ENCODE measurements at places on chromosomes 11 and 22.

- DNase-seq, result no peak
Measured at GRCh38 chr11:15618583-15619032, 503.9 kb downstream of the INSC start.

DNA sequence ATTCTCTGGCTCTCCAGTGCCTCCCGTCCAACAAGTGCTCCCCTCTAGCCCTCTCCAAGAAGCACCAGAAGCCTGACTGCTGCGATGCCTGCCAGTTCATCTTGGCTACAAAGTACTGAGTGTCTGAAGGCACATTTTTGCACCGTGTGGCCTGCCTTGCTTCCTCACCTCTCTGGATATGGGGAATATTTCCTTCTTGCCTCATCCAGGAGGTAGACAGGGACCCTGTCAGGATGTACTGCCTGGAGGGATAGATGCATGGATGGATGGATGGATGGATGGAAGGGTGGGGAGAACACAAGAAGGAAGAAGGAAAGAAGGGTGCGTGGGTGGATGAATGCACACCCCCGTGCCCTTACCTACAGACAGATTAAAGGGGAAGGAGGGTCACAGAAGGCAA lies 27.6 kb downstream of the KCTD17 start:
- no peak for DNase-seq

DNA sequence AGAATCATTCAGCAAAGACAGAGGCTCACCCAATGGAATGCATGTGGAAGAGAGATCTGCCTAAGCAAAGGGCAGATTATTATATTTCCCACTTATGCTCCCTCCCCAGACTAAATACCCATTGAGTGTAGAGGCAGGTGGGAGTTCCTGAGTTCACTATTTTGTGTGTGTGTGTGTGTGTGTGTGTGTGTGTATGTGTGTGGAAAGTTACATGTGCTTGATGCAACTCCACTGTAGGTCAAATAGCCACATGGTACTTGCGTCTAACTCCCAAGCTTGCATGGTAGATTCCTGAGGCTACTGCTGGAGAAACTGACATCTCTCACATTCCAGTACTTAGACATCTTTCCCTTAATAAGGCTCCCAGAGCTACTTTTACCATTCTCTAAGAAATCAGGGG lies 3.4 kb upstream of the COPB1 start:
- no peak for DNase-seq

DNA sequence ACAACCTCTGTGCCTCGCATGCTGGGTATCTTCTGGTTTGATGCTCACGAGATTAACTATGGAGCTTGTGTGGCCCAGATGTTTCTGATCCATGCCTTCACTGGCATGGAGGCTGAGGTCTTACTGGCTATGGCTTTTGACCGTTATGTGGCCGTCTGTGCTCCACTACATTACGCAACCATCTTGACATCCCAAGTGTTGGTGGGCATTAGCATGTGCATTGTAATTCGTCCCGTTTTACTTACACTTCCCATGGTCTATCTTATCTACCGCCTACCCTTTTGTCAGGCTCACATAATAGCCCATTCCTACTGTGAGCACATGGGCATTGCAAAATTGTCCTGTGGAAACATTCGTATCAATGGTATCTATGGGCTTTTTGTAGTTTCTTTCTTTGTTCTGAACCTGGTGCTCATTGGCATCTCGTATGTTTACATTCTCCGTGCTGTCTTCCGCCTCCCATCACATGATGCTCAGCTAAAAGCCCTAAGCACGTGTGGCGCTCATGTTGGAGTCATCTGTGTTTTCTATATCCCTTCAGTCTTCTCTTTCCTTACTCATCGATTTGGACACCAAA lies 516 bp downstream of the OR52J3 start:
- DNase-seq, result no peak

DNA sequence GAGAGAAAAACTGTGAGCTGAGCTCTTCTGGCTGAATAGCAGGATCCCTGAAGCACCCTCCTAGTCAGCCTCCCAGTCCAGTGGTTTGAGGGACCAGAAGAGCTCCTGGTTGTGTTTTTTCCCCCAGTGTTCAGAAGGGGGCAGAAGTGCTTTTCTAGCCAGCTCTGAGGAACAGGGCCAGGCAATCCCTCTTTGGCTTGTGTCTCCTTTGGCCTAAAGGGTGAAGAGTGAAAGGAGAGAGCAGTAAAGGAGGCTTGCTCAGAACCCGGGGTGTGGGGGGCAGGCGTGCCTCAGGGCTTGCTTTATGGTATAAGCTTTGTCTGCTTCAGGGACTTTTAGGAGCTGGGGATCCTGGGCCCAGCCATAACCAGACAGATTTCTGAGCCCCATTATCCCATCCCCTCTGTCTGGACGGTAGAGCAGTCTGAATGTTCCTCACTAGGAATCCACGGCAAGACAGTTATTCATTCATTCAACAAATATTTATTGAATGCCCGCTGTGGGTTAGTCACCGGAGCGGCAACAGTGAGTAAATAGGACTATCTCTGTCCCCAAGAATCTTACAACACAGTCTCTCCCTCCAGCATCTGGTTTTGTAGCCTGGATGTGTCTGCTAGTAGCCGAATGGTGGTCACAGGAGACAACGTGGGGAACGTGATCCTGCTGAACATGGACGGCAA lies 14.5 kb downstream of the ACP2 start:
- DNase-seq, result peak; percentile 45

DNA sequence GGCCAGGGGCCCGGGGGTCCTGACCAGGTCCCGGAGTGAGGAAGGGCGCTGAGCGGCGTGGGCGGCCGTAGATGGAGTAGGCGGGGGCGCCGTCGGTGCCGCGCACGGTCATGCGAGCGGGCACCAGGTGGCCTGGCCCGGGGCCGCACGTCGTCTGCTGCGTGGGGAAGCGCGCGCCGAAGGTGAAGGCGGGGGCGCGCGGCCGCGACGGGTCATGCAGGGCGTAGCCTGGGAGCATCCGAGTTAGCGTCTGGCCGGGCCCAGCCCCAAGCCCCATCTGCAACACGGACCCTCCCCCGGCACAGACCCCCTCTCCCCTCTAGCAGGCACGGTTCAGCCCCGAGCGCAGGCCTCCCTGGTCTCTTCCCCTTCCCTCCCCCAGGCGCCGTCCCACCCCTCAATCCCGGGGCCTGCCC lies 1.7 kb upstream of the TYMP start:
- peak; percentile 80 for DNase-seq

DNA sequence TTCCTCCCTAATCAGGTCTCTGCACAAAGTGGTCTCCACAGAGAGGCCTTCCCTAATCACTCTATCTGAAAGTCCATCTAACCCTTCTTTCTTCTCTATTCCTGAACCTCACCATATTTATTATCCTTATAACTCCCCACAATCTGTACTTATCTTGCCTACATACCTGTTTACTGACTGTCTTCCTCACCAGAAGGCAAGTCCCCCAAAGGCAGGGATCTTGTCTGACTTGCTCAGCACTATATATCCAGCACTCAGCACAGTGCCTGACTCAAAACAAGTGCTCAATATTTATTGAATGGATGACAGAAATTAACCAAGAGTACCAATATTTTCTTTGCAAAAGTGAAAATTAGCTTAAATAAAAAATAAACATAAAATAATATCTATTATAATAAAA lies 5.5 kb downstream of the DCUN1D5 start:
- DNase-seq, result no peak

- DNase-seq, result peak; percentile 64
Measured at GRCh38 chr11:32892355-32893092, at the start of gene QSER1. Gene QSER1, plus strand, starts transcription at chr11:32892811. Its CDS starts 315 bp downstream, at chr11:32893126.

GRCh38 chr22:32991353-32992101 lies 66.7 kb downstream of the SYN3 start:
- DNase-seq, result no peak

DNA sequence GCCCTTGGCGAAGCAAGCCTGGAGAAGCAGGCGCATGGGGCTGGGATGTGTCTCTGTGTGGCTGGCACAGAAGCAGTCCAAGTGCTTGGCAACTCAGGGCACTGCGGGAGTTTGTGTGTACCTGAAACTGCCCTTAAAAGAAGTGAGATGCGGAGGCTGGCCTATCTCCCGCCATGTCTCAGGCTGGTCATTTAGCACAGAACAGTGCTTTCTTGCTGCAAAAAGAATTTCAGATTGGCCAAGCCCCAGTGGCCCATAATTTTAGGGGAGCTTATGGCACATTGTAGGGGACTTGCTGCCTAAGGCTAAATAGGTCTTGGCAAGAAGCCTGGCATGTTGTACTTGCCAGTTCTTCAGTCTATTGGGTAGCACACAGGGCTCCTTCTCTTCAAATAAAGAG lies 16.4 kb downstream of the EHF start:
- DNase-seq, result no peak

DNA sequence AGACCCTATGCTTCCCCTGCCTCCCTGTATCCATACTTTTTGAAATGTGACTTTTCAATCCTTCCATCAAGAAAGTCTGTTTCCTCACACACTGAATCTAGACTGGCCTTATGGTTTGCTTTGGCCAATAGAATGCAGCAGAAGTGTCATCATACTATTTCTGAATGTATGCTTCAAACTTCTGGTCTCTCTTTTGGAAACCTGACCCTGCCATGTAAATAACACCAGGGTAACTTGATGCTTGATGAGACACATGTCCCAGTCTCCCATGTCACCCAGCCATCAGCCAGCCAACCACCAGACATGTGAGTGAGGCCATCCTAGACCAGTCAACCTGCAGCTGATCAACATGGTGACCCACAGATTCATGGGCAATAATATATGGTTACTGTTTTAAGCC lies 29.7 kb upstream of the CAVIN3 start:
- DNase-seq, result no peak

DNA sequence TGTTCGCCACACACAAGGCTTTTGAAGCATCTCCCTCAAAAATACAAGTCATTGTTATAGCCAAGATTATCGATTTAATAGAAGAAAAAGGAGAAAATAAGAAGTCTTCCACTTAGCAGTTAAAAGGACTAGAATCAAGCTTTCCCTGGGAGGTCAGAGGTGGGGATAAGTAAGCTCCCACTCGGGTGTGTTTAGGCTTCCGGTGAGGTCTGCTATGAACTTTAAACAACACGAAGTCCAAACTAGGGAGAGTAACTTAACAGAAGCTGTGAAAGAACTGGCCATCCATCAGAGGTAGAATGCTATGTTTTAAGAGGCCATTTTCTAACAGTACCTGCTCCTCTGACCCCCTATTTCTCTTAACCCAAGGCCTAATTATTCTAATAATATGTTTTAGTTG lies 91.4 kb upstream of the APOA1 start:
- no peak for DNase-seq

GRCh38 chr11:116931206-116931953 lies 94.0 kb upstream of the APOA1 start:
- peak; percentile 88 for DNase-seq

DNA sequence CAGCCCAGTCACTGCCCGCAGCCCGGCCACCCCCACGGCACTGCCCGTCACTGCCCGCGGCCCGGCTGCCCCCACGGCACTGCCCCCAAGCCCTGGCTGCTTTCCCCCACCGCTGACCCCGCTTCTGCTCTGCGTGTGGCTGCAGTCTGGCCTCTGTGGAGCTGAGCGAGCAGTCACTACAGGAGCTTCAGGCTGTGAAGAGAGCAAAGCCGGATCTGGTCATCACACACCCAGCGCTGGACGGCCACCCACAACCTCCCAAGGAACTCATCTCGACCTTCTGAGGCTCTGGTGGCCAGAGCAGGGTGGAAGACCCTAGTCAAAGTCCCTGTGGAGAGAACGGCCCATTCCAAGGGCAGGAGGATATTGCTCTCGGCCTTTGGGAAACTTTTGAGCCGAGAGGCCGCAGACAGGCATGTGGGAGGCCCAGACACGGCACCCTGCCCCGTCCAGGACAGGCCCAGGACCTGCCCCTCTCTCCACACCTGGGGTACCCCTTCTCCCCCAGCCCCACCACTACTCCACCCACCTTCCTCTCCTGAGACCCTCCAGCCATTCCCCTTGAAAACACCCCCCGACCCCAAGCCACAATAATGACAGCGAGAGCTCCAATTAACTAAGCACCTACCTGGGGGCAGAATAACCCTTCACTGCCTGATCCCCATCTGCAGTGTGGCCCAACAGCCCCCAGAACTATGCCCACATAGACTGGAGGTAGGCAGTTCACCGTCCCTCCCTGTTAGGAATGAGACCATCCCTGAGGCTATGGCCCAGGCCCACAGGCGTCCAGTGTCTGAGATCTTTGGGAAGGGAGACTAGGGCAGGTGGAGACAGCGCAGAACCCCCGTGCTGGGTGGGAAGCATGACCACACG lies 3.7 kb upstream of the PGGHG start:
- no peak for DNase-seq

DNA sequence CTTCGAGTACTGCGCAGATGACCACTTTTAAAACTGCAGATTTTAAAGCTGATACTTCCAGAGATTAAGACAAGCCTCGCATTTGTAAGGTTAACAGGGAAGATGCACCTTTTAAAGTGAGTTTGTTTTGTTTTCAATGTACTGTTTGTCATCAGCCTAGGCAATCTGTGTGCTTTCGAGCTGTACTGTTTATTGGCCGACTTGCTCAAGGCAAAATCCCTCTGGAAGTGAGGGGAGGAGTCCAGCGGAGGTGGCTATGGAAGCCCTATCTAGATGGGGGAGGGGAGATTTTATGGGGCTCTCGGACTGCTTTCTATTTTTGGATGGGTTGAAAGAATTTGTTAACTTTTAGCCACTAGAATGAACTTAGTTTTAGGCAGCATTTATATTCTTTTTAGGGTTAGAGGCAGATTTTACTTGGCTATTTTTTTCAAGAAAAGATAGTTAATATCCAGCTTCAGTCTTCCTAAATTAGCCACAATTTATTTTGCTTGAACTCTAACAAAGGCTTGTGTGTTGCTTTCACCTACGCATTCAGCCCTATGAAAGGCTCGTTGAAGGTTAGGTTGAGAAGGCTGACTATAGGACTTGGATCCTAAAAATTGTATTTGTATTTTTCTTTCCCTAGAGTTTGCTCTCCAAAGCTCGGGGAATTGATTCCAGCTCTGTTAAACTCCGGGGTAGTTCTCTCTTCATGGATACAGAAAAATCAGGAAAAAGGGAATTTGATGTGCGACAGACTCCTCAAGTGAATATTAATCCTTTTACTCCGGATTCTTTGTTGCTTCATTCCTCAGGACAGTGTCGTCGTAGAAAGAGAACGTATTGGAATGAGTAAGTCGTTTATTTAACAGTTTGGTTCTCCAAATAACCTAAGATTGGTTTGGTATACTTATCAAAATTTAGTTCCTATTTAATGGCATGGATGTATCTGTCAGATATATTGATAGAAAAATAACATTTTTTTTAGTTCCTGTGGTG lies 2.1 kb downstream of the WEE1 start:
- DNase-seq, result peak; percentile 35

DNA sequence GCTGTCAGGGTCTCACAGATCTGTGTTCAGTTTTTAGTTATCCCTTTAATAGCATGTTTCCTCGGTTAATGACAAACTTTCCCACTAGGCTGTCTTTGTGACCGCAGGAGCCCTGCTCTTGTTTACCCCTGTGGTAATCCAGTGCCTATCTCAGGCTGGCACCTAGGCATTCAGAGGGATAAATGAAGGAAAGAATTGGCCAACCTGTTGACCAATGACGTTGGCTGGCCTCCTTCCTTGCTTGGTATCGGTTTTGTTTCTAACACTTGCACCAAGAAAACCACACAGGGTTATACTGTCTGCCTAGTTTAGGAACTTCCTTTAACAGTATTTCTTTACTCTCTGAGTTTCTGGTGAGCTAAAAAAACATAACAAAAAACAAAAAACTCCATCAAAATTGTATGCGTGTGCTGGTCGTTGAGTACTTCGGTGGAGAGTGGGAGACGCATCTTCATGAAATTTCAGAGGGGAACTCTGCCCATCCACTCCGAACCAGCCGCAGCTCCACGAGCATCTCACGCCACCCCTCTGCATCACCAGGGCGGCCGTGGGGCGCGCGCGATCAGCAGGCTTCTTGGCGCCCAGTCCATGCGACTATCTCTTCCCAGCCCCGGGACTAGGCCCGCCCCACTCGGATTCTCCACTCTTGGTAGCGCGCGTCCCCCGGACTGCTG lies 563 bp upstream of the ENDOD1 start:
- DNase-seq, result peak; percentile 50
